ENCODE measurements at places on chromosomes 7 and 10.
A peak's percentile ranks its signal among the peaks of the same experiment; 100 is the strongest.

- DNase-seq: no peak
These were observed 142.5 kb downstream of the GNAT3 start for GRCh38 chr7:80369321-80369720.

GRCh38 chr10:109780997-109781396, 142.3 kb downstream of the XPNPEP1 start:
- DNase-seq: no peak

GRCh38 chr7:44381494-44382220, 56.3 kb upstream of the CAMK2B start:
- no peak for DNase-seq

GRCh38 chr7:151825721-151826120, 51.2 kb downstream of the PRKAG2 start:
- DNase-seq: peak; percentile 44

DNA sequence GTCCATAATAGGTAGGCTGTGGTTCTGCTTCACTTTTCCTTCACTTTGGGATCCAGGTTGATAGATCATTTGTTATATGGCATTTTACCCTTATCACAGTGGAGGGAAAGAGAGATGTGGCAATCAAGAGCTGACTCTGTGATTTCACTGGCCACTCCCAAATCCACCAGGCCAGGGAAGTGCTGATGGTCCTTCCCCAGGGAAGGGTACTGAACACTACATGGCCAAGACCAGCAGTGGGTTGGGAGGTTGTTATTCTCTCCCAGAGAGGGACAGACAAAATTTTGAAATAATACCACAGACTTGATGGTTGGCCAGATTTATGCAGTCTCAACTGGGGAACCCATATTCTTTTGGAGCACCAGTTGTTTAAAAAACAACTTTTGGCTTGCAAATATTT, 102.5 kb downstream of the SND1 start:
- DNase-seq: no peak

- no peak for DNase-seq
These were observed 15.6 kb downstream of the RHEB start for GRCh38 chr7:151503902-151504714.

DNA sequence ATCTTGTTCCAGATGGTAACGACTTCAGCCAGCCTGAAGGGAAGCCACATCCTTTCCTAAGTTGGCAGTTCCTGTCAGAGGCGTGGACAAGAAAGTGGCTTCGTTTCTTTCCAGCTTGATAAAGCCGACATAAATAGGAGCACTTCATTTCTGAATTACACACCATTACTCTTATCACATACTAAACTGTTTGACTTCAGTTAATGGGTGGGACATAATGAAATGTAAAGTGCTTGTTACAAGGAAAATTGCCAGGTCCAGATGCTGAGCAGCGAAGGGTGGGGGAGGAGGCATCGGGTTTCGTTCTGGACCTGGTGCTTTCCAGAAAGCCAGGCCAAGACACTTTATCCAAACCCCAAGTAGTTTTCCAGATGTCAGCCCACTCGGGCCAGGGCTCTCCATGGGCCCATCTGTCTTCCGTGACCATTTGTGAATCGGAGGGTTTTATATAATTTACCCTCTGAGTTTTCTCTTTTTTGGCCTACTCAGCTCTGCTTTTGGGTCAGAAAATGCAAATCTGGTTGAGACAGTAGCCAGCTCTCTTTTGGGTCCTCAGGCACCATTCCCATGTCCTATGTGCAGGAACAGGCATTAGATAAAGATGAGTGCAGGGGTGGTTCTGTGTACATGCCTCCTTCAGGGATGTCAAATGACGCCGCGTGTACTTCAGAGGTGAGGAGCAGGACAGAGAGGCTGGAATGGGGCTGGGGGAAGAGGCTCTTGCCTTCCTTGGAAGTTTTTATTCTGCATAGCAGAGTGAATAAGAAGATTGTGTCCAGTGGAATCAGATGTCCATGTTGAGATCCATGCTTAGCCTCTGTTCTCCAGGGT, 90.2 kb downstream of the TACC2 start:
- DNase-seq: no peak

GRCh38 chr7:36707898-36708297, 16.4 kb downstream of the AOAH start:
- DNase-seq: no peak

DNA sequence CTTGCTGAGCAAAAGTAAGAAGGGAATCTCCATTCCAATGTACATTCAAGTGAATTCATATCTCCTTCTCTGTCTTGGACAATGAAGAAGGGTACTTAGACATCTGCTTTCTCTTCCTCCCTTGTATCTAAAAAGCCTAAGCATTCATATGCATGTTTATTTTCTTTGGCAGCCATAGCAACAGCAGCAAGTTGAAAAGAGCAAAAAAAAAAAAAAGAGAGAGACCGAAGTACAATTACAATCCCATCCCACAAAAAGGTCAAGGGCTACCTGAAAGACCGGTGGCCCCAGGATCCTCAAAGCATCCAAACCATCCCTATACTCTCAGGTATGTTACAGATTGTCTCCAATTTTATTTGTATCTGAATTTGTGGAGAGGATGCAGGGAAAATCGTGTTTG, 4.1 kb downstream of the OR2F1 start:
- DNase-seq: no peak

GRCh38 chr7:47441796-47442604, 139.9 kb downstream of the TNS3 start:
- no peak for DNase-seq

Data from posterior cingulate gyrus (tissue), 11 donors.